ENCODE measurements at places on chromosomes 5 and 9.

- DNase-seq: no peak
These were observed 62.6 kb upstream of the C6 start for GRCh38 chr5:41275813-41276512.

GRCh38 chr9:82532504-82533180 is 530.3 kb downstream of the RASEF start:
- no peak for DNase-seq

DNA sequence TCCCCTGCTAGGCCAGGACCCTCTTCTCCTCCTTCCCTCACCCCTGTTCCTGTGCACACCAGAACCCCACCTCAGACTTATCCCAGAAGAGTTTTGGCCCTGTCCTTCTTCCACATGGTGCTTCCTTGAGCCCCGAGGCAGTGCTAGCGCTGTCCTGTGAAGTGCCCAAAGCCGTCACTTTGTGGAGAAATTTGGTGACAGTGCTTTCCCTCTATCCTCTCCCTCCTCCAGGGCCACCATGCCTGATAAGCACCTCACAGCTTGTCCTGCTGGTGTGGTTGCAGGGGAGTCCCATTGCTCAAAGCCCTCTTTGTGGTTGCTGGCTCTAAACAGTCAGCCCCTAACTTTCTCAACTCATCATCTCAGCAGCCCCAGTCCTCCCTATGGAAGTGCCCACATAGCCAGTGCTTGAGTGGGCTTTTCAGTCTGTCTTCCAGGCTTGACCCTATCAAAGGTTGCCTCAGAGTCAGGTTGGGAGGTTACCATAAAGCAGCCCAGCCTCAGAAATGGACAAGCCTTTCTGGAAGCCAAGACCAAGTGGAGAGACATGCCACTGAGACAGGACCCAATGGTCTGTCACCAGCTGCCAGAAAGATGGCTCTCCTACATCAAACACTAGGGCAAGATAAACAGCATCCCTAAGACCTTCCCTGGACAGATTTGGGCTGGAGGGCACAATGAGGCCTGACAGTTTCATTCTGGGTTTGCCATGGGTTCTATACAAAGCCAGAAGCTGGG is 18.0 kb downstream of the IGIP start:
- no peak for DNase-seq

DNA sequence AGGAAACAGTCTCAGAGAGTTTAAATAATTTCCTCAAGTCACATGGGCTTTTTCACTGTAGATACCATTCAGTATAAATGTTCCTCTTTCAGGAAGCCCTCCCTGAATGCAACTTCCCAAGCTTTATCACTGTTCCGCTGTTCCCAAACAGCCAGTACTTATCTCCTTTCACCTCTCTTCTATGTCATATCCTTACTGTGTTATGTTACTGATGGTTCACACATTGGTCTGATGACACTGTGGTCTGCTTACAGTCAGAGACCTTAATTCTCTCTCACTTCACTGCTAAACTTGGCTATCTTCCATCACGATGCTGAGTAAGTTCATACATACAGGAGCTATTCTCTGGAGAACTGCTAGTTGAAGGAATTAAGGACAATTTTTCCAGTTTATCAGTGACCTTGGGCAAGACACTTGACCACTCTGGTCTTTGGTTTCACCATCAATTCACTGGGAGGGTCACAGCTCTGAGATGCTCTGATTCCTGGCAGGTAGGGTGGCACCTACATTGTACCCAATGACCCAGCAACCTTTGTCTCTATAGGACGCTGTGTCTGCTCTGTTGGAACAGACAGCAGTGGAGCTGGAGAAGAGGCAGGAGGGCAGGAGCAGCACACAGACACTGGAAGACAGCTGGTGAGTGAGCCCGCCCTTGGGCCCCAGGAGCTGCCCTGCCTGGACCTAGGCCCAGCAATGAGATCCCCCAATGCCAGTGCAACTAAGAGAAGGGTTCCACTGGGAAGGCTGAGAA is 42.1 kb upstream of the RARS1 start:
- no peak for DNase-seq

DNA sequence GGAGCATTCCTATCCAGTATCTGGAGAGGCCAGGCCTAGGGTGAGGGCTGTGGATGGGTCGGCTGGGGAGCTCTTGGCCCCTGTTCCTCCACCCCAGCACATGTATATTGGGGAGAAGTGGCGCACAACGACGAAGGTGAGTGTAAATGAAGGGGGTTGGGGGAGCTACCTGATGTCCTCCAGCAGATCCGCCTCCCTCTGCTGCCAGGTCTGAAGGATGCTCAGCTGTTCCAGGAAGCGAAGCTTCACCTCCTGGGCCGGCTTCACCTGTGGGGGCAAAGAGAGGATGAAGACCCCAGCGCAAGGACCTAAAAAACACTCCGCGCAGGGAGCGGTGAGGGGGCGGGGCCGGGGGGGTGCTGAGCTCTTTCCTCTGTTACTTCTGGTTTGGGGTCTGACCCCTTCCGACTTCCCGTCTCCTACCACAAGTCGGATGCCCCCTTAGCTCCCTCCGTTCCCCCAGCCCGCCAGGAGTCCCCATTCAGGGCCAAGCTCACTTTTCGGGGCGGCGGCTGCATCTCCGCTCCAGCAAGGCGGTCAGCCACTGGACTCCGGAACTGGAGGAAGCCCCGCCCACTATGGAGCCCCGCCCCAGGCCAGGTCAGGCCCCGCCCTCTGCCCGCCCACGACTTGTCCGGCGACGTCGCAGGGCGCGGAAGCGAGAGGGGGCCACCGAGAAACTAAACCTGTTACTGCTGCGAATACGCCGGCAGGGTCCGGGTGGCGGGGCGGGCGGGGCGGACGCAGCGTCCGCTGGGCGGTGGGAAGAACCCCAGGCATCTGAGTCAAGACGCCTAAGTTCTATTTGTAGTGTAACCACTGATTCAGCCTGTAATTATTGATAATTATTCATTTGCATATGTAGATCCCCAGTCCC is at the start of gene FCHSD1:
FCHSD1 (minus strand) TSS at position 568 of the 877 bp plus-strand sequence; CDS start at position 518, 50 bp downstream.
- DNase-seq: peak; percentile 96

DNA sequence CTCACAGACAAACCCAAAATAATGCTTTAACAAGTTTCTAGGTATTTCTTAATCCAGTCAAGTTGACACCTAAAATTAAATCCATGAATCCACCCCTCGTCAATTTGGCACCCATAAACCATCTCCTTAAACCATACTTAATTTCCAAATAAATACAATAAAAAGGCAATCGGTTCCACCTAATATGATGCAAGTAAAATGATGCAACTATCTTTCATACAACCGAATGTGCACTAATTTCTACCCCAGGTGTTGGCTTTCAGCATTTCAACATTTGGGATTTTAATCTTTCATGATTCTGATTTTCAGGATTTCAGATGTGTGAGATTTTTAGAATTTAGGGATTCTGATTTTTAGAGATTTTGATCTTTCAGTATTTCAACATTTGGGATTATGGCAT is 17.3 kb downstream of the PRKAA1 start:
- no peak for DNase-seq

- DNase-seq: no peak
These were observed 90.6 kb downstream of the LIFR start for GRCh38 chr5:38465702-38466423.

- DNase-seq: no peak
These were observed 40.3 kb downstream of the SERINC5 start for GRCh38 chr5:80215523-80215922.

DNA sequence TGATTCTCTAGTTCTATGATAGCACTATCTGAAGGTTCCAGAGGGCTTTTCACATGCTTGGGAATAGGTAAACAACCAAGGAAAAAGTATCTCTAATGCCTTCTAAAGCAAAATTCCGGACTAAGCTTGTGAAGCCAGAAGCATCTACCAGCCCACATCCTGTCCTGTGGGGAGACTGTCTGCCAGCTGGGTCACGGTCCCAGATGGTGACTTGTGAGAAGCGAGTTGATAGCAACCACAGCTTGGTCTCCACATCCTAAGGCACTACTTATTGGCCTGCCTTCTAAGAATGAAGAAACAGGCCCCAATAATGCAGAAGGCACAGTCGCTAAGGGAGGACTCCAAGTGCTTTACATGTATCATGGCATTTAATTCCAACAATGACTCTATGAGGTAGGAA is 184.1 kb upstream of the ADRA1B start:
- no peak for DNase-seq

DNA sequence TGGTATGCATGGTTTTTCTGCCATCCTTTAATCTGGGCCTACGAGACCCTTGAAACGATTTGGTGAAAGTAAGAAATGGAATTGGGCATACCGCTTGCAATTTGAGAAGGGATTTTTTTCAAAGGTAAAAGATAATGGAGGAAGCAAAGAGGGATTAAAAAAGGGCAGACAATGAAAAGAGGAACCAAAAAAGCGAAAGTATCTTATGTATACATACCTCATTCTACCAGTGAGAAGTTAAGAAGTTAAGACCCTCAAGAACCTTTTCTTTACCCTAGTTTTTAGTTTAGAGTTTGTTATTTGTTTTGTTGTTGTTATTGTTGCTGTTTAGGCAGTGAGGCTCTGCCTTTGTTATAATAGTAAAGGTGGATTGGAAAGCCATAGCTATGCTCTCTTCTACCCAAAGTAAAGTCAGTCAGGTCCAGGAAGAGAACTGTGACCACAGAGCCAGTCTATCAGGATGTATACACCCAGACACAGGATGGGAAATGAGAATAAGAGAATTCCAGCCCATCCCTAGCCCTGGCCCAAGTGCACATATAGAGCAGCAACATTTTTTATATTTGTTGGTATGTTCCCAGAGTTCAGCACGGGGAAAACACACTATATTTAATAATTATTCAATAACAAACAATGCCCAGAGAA is 166.6 kb downstream of the RFX3 start:
- DNase-seq: no peak

- no peak for DNase-seq
These were observed 429.4 kb downstream of the PIK3R1 start for GRCh38 chr5:68644971-68645370.

DNA sequence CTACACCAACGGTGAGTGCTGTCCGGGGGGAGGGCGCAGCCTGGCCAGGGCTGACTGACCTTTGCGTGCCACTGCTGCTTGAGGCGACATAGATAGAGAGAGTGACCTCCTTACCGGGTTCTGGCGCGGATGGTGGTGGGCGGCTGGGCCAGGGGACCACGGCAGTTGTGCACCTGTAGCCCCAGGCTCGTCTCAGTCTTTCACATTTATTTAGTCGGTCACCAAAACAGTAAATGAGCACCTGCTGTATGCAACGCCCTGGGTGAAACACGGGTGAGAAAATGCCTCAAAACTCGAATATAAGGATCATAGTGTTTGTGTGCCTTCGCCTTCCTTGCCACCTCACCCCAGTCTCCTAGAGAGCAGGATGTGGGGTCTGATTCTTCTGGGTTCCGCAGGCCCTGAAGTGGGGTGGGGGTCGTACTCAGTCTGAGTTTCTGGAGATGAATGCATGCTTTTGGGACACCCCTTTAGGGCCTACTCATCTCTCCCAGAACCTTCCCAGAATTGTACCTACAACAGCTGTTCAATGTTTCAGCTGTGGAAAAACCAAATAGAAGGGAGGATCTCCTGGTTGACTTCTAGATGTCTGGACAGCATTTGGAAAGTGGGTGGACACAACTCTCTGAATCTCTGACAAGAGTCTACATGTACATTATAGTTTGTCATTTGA is 714 bp downstream of the SEC24A start:
- no peak for DNase-seq

GRCh38 chr9:68706363-68707201 is 1.5 kb downstream of the PIP5K1B start:
- DNase-seq: no peak

DNA sequence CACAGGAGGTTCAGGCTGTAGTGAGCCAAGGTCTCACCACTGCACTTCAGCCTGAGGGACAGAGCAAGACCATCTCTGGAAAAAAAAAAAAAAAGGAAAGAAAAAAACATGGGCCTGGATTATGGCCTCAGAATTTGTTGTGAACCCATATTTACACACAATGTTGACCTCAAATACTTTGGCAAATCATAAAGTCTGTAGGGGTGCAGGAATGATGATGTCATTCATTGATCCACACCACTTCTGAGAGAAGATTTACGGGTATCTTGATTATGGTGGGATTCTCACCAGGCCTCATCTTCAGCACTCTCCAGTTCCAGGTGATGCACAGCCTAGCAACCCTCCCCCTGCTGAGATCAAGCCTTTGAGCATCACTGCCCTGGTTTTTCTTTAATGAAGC is 156.9 kb downstream of the CDH6 start:
- DNase-seq: no peak

DNA sequence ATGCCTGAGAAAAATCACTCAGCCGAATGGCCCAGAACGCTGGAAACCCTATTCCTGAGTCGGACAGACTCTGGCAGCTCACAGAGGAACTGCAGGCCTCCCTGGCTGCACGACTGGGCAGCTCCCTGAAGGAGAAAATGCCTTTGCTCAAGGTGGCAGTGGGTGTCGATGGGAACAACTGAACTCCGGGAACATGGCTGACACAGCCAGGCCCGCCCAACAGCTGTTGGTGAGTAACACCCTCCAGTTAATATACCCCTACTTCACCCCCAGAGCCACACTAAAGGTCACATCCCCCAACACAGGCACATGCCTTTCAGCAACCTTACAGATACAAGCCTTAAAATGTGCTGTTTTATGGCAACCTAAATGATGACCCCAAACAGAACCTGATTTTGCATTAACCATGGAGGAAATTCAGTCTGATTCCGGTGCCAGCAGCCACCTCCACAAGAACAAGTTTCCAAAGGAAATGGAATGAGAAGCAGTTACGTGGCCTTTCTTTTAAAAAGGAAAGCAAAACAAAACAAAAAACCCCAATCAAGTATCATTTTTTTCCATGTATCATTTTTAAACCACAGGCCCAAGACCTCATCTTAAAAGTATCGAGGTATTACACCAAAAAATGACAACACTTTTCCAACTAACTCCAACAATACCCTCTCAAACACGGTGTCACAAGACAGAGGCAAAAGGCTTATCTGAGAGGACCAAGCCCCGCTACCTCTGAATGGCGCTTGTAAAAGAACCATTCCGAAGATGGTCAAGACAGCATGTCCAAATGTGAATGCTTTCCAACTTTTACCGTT is 3.1 kb downstream of the KLF9 start:
- DNase-seq: peak; percentile 85

DNA sequence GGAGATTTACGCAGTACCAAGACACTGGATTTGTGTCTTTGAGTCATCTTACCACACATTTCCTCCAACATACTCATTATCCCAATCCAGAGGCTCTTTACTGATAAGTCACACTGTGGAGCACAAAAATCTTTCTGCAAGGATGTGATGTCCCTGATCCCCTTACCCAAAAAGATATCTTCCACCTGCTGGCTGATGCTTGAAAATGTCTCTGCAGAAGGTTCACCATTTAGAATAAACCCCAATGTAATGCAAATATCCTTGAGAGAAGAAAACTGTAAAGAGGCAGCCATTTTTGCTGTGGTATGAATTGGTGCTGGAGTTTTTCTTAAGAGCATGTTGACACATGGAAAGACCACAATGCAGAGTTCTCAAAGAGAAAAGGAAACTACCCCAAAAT is 65.7 kb upstream of the RORB start:
- no peak for DNase-seq
